Activated naive CD4-positive, alpha-beta T cell treated with Interleukin-2 at 50 U/mL for 16 hours (primary cell): ENCODE measurements at places on chromosomes 7 and 10.

GRCh38 chr10:94362360-94363250 is at the start of gene NOC3L:
Gene NOC3L, minus strand, starts transcription at chr10:94362939. Its CDS starts 101 bp downstream, at chr10:94362838.
- DNase-seq = peak; percentile 97

DNA sequence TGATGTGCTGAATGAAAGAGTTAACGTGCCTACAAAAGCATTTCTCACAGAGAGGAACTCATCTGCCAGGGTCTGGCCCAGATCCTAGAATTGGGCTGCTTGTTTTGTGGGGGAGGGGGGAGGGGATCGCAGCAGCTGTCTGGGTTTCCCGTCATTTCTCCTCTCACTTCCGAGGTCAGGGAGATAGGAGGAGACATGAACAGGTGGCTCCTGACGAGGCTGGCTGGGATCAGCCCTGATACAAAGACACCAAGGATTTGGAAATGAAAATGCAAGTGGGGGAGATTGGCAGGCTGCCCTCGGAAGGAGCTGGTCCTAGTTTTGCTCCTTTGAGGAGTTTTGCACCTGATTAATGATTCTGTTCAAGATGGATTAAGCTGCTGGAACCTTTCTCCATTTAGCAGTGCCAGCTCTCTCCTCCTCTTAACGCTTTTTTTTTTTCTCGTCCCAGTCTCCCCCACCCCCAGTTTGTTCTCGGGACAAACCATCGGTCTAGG is 86.8 kb upstream of the KMT2C start:
- no peak for DNase-seq

DNA sequence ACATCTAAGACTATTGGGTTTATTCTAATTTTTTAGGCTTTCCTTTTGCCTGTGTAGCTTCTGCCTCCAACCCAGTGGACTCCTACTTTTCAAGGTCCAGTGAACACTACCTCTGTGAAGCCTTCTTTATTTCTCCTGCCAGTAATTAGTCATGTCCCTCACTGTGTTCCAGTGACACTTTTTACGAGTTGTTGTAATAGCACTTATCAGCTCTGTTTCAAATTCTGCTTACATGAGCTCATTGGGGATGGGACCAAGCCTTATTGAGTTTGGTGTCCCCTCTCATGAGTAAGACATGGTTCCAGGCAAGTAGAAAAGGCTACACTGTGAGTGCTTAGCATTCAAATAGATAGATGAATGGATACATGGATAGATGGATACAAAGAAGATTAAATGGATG is 184.6 kb downstream of the HIBADH start:
- no peak for DNase-seq

GRCh38 chr10:110867807-110868465 is 3.8 kb upstream of the PDCD4 start:
- no peak for DNase-seq

- DNase-seq = no peak
Measured at GRCh38 chr7:45663965-45664633, 89.9 kb downstream of the ADCY1 start.

GRCh38 chr10:71812016-71812912 is 38.8 kb downstream of the PSAP start:
- DNase-seq = peak; percentile 77

DNA sequence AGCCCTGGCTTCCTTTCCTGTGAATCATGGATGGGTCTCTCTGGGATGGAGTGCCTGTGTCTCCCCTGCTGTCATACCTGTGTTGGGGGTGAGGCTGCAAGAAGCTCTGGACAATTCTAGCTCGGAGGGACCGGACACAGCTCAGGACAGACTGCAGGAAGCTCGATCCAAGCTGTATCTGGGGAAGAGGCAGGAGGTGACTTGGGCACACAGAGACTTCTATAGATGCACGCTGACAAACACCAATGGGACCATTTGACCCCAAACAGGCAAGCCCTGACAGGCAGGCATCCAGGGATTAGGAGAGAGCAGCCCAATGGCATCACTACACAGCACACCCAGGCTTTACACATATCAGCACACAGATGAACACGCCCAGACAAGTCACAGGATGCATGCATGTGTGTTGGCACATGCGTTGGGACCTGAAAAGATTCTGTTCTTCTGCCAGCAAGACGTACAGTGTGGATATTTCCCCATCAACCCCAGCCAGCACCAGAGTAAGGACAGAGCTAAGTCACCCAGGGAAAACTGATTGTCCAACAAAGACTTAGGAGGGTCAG is 4.5 kb downstream of the LLCFC1 start:
- no peak for DNase-seq

GRCh38 chr10:22002591-22003176 is 846 bp downstream of the DNAJC1 start:
- no peak for DNase-seq

DNA sequence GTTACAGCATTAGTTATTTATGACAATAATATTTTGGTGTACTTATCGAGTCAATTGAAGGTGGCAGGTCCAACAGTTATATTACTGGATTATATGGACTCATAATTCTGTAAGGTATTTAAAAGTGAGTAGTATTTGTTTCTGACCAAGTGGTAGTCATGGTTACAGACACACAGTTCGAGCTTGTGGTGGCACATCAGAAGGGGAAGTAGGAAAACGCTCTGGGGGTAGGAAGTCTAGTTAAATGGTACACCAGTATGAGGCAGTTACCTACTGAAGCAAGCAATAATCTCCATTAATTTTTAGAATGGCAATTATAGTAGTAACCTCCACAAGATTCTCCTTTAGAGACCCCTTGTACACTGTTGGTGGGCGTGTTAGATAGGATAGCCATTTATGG is 541.2 kb downstream of the ETV1 start:
- no peak for DNase-seq

GRCh38 chr10:131500892-131501291 is 189.4 kb upstream of the TCERG1L start:
- no peak for DNase-seq

DNA sequence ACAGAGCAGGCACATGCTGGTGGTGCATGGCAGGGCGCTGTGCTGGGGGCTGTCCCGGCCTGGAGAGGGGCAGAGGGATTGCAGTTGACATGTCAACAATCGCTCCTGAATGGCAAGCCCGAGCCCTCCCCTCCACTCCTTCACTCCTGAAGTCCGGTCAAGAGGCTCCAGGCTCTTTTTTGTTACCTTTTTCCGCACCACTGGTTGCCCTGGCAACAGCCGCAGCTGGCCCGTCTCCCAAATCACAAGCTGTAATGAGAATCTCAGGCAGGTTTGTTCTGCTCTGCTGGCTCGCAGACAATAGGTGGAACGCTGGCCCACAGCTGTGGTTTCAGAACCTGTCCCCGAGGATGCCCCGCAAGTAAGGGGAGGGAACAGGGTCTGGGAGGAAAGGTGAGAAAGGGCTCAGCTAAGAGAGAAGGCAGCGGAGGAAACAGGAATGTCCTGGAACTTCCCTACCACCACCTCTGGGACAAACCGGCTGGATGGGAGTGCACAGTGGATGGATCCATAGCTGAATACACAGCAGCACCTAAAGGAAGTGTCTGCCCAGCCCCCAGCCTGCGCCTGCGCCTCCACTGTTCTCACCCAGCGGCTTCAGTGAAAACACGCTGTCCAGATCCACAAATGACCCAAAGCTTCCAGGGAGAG is 58.9 kb downstream of the CALML3 start:
- no peak for DNase-seq

GRCh38 chr7:158396982-158397862 is 190.4 kb downstream of the PTPRN2 start:
- DNase-seq = no peak

DNA sequence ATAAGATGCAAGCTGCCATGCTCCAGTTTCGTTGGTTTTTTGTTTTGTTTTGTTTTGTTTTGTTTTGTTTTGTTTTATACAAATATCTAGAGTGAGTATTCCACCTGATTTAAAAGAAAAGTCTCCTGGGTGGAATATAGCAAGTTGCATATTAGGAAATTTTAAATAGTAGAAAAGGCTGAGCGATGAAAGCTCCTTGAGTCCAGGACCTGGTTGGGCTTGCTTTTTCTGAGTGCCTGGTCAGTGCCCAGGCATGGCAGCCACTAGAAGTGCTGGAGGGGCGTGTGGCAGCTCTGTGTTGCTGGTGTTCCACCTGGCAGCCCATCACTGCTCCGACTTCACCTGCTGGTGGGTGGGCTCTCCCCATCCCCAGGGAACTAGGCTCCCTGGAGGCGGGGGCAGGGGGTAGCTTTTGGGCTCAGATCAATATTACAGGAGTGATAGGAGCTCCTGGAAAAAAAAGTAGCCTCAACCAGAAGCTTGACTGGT is 8.0 kb downstream of the COL17A1 start:
- DNase-seq = no peak

DNA sequence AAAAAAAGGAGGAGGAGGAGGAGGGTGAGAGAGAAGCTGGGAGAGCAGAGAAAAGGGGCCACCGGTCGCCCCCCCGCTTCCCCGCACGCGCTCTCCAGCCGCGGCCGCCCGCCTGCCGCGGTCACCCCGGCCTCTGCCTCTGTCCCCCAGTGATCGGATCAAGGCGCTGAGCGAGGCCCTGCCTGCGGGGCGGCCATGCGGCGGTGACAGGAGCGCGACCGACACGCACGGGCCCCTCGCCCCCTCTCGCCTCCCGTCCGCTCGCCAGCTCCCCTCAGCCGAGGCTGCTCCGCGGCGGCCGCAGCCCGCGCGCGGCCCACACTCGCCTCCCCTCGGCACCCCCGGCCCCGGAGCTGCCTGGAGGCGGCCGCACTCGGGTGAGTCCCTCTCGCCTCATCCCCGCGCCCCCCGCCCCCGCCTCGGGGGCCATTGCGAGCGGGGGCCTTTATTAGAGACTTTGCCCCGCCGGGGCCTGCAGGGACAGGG is at the start of gene GTF2I:
Gene GTF2I, plus strand, starts transcription at position 27 of the 486 bp plus-strand sequence. CDS start 31,411 bp downstream, outside the sequence.
- DNase-seq = no peak

DNA sequence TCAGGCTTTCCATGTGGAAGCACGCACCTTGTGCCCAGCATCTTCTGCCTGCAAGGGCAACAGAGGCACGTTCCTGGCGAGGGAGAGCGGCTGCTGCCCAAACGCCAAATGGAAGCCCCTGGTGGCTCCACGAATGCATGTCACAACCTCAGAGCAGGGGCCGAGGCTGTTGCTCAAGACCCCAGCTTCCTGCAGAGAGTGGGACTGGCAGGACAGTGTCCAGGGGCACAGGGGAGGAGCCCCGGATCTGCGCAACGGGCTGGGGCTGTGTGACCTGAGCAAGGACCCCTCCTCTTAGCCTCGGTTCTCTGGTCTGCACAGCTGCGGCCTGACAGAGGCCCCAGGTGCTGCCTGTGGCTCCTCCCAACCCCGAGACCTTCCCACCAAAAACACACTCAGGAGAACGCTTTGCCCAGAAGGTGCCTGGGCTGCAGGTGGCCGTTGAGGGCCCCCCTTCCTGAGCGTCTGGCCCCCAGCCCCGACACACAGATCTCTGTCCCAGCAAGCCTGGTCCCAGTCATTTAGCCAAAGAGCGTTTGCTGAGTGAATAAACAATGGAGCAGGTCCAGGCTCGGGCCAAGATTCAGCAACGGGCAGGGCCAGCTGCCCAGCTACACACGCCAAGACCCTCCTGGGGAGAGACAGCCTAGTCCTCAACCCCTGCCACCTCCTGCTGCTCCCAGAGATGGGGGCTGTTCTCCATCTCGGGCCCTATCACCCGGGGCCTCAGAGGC is 1.2 kb downstream of the MICALL2 start:
- no peak for DNase-seq

GRCh38 chr10:131891929-131892805 is 8.6 kb upstream of the PPP2R2D start:
- DNase-seq = no peak

DNA sequence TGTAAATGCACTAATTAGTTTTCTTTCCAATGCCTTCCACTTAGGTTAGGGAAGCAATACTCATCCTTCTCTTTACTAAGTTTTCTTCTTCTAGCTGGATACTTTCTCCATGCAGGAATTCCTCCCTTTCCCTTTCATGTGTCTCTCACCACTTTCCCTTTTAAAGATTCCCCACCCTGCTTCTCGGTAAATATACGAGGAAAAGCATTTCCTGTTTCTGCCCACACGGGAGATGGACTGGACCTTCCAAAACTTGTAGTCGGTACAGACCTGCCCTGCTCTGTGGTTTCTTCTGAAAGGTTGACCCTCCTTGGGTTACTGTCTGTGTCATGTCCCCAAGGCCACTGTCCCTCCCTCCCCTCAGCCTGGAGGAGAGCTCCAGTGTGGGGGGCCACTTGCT is 58.9 kb upstream of the LYZL2 start:
- DNase-seq = no peak

GRCh38 chr10:92244796-92245195 is 46.1 kb downstream of the CPEB3 start:
- DNase-seq = no peak

GRCh38 chr7:79933144-79933543 is 201.5 kb upstream of the GNAI1 start:
- DNase-seq = no peak

DNA sequence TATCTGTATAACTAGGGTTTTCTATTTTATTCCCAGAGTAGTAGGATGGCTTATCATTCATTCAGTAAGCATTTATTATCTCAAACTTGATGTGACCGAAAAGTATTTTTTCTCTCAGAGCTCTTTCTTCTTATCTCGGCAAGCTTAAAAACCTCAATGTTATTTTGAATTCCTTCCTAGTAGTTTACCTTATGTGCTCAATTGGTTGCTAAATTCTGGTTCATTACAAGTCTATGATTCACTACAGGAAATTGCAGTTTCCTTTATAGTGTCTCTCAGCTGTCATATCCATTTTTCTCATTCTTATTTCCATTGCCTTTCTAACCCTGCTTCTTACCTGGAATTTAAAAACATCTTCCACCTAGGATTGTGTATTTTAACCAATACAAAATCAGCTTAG is 12.6 kb upstream of the ICA1 start:
- DNase-seq = no peak

DNA sequence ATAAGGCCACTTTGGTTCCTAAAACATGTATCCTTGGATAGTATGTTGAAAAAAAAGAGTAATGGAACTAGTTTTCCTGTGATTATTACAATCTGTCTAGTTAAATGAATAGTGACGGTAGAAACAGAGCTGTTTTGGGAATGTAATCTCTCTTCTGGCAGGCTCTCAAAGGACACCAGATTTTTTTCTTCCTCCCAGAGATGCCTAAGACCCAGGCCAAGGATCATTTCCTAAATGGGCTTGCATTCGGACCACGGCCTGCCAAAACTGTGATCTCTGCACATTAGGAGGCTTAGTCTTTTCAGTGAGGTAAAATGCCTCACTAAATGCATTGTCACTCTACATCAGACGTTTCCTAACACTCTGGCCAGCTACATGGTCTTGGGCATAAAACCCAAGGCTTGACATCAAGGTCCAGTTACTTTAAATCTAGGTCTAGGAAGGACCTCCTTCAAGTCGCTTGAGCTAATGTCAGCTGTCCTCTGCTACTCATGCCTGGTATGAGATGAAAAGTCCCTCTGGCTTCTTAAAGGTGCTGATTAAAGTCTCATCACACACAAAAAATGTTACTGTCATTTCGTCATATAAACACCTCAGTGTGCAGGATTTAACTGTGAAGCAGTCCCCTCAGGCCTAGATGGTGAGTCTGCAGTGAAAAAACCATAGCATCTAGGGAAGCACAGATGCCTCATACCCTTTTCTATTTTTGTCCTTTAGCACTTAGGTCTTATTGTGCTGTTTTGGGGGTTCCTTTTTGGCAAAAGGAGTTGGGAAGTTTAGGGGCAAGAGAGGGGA is 47.7 kb downstream of the DLD start:
- no peak for DNase-seq

GRCh38 chr7:31814187-31814586 is 127.2 kb downstream of the PPP1R17 start:
- no peak for DNase-seq

- no peak for DNase-seq
Measured at GRCh38 chr7:77426052-77426404, 9.9 kb upstream of the GSAP start.
